ENCODE measurements at places on chromosomes 3 and 15.

DNA sequence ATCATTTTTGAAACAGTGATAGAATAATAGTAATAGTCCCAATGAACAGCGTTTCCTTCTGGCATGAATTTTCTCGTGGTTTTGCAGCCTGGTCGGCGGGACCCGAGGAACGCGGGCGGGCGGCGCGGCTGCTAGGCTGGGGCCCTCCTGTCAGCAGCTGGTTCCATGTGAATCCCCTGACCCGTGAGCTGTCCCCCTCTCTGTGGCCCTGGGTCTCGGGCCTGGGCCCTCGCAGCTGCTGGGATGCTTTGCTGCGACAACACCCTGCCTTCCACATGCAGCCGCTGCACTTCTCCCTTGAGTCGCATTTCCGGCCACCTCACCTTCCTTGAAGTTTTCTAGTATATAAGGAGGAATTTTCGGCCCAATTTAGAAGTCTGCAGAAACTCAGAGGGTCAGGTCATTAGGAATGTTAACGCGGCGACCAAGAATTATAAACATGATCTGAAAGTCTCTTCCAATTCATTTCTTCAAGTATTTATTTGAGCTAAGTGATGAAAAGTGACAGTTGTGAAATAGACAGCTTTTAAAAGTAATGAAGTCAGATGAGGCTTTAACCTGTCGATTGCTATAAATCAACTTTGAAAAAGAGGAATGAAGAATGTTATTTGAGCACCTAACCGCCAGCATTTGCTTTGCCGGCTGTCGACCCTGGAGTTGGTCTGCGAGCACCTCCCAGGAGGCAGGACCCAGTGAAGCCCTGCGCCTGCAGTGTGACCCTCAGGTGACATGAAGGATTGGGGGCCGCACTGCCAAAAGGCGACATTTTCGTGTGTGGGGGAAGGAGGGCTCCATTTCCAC, 27.7 kb downstream of the NR2F2 start:
- no peak for DNase-seq

DNA sequence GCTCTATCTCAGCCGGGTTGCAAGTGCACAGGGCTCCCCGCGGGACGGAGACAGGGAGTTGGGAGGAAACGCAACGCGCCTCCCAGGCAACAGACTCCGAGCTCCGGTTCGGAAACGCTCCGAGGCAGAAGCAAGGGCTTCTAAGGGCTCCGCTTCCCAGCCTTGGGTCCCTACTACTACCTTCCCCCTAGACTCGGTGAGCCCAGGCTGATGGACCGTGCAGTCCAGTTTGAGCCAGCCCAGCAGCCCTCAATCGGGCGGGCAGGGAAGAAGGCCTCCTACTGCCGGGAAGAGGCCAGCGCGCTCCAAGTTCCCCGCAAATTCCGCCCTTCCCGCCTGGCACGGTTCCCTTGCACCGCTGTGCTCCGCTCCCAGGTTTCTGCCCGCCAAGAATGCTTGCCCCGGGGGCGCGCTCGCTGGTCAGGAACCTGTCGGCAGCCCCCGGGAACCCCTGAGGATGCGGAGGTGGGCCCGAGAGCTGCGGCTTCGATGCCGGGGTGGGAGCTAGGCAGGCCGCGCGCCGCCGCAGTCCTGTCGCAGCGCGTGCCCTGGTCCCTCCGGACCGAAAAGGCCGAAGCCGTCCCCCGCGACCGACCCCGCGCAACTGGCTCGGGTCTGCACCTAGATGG, 728 bp downstream of the TRANK1 start:
- DNase-seq, result peak; percentile 23

GRCh38 chr15:62758126-62758951, 284.2 kb upstream of the TPM1 start:
- peak; percentile 12 for DNase-seq

- no peak for DNase-seq
Measured at GRCh38 chr15:89905846-89906378, 6.8 kb downstream of the ARPIN start.

DNA sequence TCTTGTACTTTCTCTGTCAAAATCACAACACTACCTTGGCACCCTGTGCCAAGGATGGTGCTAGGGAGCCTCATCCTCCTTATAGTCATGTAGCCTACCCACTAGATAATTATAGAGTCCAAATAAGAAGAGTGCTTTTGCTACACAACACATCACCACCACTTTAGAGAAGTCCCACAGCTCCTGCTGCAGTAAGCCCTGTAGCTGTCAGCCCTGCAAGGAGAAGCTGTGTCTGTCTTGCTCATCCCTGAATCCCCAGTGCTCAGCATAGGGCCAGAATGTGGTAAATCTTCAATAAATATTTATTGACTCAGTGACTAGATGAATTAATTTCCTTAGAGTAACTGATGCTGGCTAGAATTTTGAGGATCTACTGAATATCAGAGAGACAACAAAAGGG, 190.8 kb downstream of the ZNF621 start:
- no peak for DNase-seq

DNA sequence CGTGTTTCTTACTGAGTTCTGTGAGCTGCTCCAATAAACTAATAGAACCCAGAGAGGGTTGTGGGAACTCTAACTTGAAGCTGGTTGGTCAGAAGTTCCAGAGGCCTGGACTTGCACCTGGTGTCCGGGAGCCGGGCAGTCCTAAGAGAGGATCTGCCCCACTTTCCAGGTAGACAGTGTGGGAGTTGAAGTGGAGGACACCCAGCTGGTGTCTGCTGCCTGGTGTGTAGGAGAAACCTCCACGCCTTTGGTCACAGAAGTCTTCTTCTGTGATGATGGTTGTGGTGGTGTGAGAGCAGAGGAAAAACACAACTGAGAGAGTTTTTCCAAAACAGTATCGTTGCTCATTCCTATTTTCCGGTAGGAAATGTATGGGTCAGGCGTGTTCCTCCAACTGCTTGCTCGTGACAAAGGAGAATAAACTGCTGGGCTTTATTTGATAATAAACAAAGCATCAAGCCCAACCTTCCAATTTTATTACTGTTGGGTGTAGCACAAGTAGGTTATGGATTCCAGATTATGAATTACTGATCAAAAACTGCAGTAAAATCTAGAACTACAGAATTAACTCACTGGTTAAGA, 137.0 kb downstream of the KLF13 start:
- DNase-seq, result no peak

GRCh38 chr3:100810671-100811070, 101.4 kb downstream of the TFG start:
- no peak for DNase-seq

GRCh38 chr15:32856753-32857152, 138.9 kb downstream of the GREM1 start:
- no peak for DNase-seq

- DNase-seq, result no peak
Measured at GRCh38 chr15:36798794-36799193, 219.4 kb downstream of the CDIN1 start.

- no peak for DNase-seq
Measured at GRCh38 chr15:31405200-31405920, 78.7 kb downstream of the KLF13 start.

DNA sequence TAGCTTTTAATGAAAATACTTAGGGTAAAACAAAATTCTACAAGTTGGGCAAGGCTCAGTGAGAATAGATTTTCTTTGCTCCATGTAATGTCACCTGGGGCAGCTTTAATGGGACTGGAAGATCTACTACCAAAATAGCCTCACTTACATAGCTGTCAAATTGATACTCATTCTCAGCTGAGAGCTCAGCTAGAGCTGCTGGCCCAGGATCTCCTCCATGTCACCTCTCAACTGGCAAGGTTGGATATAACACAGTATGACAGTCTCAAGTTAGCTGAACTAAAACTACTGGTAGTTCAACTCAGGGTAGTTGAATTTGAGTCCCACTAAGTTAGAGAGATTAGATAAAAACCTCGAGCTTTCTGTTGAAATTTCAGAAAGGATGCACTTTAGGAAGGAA, 218.5 kb upstream of the PLSCR5 start:
- DNase-seq, result no peak

- DNase-seq, result no peak
Measured at GRCh38 chr3:11116336-11117059, 37.8 kb upstream of the HRH1 start.

DNA sequence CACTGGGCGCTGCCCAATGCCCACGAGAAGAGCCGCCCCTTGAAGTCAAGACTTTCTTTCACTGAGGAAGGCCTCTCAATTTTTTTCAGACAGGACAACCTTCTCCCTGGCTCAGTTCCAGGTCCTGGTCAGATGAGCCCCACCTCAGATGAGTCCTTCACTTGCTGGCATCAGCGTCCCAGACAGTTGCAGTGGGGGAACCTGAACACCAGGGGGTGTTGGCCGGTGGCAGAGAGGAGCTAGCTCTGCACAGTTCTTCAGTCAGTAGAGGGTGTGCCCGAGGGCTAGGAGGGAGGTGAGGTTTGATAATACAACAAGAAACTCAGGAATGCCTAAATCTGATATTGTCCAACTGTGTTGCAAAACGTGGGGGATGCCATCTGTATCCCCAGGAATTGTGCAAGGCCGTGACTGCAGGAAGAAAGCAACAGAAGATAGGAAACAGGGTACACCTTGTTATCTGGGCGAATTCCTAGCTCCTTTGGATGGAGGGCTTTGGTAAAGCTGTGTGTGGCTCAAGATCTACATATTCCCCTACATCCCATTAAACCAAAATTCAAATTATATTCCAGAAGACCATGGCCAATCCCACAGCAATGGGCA, 34.3 kb downstream of the CCR3 start:
- DNase-seq, result no peak

DNA sequence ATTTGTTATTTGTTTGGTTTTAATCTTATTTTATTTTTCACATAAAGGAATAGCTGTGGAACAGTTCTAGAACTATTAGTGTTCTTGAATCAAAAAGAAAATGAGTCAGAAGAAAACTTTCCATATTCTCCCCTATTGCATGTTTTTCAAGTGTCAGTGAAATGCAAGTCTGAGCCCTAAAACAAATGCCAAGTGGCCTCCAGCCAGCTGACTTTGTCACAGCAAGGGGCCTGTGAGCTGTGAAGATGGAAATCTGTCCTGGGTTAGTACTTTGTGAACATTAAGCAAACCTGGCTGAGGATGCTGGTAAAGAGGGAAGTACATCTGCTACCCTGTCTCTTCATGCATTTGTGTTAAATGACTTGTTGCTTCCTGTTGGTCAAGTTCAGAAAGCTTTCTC, 14.2 kb downstream of the LRRC49 start:
- DNase-seq, result no peak

- DNase-seq, result no peak
Measured at GRCh38 chr15:68492855-68493254, 60.9 kb upstream of the ITGA11 start.

- DNase-seq, result no peak
Measured at GRCh38 chr3:178778589-178778988, 242.4 kb downstream of the KCNMB2 start.

- DNase-seq, result no peak
Measured at GRCh38 chr15:97976129-97976528, 15.6 kb downstream of the ARRDC4 start.

DNA sequence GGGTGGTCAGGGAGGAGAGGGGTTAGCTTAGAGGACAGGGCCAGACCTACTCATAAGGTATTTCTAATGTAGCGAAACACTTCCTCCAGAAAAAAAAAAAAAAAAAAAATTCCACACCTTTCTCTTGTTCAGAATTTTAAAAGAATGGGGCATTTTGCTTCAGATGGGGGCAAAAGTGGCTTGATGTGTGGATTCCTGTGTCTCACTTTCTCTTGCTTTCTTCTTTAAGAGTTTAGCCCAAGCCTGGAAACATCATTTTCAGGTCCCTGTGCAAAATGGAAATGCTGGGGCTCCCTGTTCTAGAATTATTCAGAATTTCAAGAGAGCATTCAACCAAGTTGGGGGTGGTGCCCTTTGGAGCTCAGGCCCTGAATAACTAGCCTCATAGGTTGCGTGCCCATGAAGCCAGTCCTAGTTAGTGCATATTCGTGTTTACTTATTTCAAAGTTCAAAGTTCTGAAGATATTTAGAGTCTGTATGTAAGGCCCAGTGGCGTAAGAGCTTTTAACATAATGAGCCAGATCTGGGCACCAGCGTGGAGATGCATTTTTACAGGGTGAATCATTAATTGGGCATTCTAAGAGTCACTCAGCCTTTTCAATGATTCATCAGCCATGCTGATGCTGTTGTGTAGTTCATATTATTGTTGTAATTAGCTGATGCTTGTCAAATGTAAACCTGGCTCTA, 104.5 kb downstream of the RPLP1 start:
- DNase-seq, result no peak

DNA sequence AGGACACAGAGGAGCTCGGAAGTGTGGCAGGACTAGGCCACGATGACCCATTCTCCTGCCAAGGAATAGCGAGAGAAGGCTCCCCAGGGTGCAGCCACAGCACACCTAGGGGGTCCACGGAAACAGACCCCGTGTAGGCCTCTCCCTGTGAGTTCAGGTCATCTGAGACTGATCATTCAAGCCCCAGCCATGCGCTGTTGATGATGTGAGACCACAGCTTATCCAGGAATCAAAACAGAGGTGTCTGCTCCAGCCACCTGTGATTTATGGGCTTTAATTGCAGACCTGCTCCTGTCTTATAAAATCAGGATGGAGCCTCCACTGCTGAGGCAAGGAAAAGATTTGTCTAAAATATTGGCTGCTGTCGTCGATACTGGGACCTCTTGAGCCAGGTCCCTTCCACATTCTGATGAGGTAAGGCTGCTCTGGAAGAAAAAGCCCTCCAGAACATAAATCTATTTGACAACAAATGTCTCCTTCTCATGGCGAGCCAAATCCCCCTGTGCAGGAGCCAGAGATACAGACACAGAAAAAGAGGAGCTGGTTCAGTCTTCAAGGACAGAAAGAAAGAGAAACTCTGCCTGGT, 186.7 kb downstream of the TJP1 start:
- no peak for DNase-seq

GRCh38 chr3:123724306-123724705, 139.5 kb upstream of the HACD2 start:
- DNase-seq, result no peak

- DNase-seq, result no peak
Measured at GRCh38 chr3:110381992-110382391, 689.6 kb upstream of the NECTIN3 start.

DNA sequence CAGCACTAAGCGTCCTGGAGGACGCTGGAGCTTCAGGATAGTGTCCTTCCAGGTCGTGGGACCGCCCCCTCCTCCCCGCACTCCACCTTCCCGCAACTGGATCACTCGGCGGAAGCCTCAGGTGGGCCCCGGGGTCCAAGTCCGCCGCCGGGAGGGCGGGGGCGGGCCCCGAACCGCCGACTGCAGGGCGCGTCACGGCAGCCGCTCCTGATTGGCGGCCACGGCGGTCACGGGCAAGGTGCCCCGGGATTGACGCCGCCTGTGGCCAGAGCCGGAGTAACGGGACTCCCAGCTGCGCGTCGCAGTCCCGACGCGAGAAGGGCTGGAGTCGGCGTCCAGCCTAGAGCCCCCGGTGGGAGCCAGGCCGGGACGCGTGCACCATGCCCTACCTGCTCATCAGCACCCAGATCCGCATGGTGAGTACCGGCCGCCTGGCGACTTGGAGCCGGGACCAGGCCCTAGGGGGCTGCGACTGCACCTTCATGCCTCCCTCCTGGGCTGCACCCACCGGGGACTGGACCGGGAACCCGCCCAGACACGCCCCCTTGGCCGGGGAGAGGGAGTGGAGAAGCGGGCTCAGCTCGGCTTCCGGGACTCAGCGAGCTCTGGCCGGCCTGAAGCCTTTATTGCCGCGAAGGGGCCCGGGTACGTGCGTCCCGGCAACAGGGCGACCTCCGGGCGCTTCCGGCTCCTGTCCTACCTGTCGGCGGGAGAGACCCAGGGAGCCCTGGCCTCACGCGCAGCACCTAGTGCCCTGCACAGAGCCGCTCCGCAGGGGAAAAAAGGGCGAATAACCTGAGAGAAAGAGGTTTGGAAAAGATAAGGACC, at the start of gene GCHFR:
TSS of gene GCHFR (plus strand) at position 268 of the 828 bp plus-strand sequence. CDS start at position 381, 113 bp downstream.
- peak; percentile 52 for DNase-seq

- no peak for DNase-seq
Measured at GRCh38 chr3:13375464-13375863, 44.7 kb downstream of the NUP210 start.

GRCh38 chr15:49189631-49190030, 19.6 kb downstream of the GALK2 start:
- DNase-seq, result no peak

Measured in substantia nigra (tissue), 51 donors.